ENCODE measurements at places on chromosomes 12 and 14.

GRCh38 chr12:66837311-66837627 lies 158.4 kb upstream of the GRIP1 start:
- DNase-seq = no peak

DNA sequence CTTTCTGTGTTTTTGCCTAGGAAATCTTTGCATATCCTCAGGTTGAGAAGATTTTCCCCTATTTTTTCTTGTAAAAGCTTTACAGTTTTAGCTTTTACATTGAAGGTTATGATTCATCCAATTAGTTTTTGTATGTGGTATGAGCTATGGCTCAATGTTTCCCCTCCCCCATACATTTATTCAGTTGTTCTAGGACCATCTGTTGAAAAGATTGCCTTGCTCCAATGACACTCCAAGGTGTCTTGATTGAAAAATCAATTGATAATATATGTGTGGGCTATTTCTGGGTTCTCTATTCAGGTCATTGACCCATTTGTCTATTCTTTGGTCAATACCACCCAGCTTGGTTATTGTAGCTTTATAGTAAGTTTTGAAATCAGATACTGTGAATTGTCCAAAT lies 42.6 kb downstream of the LRTM2 start:
- no peak for DNase-seq

- no peak for DNase-seq
These were observed 55.3 kb downstream of the FIGNL2 start for GRCh38 chr12:51793201-51793600.

GRCh38 chr14:75067212-75067611 lies 2.2 kb upstream of the ZC2HC1C start:
- no peak for DNase-seq

- peak; percentile 83 for DNase-seq
These were observed 17.1 kb upstream of the EMP1 start for GRCh38 chr12:13179211-13180074.

GRCh38 chr12:57112492-57113294 lies 1.5 kb upstream of the STAT6 start:
- DNase-seq = peak; percentile 93

DNA sequence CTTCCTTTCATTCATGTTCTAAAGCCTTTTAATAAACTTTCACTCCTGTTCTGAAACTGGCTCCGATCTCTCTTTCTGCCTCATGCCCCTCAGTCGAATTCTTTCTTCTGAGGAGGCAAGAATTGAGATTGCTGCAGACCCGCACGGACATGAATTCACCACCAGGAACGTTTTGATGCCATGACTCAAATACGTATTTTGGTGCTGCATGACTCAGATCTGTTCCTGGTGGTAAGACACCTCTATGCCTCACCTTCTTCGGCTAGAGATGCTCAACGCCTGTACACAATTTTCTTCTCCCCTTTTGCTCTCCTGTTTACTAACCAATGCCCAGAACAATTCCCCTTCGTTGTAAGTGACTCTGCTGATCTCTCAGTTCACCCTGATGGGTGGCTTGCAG lies 52.0 kb upstream of the RIMBP2 start:
- peak; percentile 27 for DNase-seq
